Right renal cortex interstitium (tissue), 3 donors: ENCODE measurements at places on chromosomes 4 and X.
A peak's percentile ranks its signal among the peaks of the same experiment; 100 is the strongest.

DNA sequence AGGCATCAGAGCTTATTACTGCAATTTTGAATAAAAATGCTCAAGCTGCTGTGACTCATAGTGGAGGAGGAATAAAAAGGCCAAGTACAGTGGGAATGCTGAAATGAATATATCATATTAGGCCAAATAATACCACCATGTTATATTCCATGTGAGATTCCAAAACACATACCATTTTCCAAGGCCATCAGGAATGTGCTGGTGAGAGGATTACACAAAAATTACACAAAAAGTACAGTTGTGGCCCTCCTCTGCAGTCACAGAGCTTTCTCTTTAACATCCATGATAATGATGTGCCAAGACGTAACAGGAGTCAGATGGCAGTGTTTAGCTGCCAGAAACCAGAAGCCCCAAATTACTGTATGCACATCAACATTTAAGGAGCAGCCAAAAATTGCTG lies 153.5 kb downstream of the PCDH18 start:
- DNase-seq = no peak

DNA sequence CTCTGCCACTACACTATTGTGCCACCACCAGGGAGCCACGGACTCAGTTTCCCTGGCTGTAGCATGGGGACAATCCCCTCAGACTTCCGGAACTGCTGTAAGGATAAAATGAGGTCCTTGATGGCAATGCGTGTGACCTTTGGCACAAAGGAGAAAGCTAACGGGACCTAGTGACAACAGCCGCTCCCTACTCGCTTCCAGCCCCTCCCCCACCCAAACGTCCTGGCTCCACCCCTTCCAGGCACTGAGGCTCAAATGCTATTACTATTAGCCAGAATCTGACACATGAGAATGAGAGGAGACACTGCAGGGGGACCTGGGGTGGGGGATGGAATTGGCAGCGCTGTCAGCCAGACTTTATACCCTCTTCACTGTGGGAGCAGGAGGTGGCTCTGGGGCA lies 5.4 kb upstream of the DUSP9 start:
- no peak for DNase-seq

DNA sequence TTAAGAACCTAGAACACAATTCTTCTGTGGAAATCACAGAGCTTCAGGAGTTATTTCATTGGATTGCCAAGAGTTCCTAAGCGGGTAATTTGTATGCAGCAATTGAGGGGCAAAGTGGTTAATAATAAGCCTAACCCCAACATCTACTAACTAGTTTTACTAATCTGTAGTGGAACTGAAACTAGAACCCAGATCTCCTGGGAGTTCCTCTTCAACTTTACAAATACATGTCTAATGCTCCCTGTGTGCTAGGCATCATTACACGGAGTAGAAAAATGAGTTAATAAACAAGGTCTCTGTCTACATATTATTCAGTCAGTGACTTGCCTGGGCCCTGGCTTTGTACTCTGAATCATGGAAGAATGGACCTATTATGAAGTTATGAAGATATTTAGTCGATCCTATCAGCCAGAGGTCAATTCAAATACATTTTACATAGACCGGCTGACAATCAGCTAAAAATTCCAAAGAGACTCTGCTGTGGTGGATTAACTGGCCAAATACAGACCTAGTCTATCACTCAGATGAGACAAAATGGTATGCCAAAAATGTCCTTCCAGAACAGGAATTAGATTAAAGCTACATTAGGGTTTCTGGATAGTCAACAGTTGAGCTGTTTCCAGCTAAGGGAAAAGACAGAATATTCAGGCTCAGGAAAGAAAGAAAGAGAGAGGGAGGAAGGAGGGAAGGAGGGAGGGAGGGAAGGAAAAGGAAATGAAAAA lies 326.0 kb downstream of the FBXW7 start:
- no peak for DNase-seq

DNA sequence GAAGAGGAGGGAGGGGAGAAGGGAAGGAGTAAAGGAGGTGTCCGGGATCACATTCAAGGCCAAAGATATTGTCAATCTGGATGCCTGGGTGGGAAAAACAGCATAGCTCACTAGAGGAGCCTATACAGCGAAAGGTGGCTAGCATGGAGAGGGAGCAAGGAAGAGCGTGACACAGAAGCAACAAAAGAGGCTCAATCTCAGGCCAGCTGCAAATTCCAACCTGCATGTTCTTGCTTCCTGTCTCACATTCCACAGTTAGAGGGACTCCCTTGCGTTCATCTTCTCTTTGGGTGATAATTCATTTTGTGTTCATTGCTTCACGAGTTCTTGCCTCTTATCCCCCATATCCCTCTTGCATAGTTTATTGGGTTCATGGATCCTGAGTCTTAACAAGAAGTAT lies 3.0 kb upstream of the CLNK start:
- no peak for DNase-seq

DNA sequence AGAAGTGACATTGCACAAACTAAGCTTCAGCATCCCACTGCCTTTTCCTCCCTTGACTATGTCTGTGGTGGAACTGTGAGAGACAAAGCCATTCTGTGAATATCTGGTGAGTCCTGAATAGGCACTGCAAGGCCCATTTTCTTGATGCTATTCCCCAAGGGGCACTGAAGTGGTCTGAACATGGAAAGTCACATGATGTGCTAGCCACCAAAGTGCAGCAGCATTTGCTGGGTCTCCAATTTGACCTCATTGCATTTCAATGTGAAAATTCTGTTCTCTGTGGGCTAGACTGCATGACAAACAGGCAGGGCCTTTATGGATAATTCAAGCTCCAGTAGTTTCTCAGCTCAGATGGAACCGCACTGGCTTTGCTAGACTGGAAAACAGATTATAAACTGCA lies 627.4 kb upstream of the BOD1L1 start:
- no peak for DNase-seq

GRCh38 chrX:21691512-21692018 lies 33.4 kb upstream of the KLHL34 start:
- no peak for DNase-seq

- DNase-seq = no peak
Observed at GRCh38 chr4:89906777-89907521, 12.3 kb downstream of the MMRN1 start.

DNA sequence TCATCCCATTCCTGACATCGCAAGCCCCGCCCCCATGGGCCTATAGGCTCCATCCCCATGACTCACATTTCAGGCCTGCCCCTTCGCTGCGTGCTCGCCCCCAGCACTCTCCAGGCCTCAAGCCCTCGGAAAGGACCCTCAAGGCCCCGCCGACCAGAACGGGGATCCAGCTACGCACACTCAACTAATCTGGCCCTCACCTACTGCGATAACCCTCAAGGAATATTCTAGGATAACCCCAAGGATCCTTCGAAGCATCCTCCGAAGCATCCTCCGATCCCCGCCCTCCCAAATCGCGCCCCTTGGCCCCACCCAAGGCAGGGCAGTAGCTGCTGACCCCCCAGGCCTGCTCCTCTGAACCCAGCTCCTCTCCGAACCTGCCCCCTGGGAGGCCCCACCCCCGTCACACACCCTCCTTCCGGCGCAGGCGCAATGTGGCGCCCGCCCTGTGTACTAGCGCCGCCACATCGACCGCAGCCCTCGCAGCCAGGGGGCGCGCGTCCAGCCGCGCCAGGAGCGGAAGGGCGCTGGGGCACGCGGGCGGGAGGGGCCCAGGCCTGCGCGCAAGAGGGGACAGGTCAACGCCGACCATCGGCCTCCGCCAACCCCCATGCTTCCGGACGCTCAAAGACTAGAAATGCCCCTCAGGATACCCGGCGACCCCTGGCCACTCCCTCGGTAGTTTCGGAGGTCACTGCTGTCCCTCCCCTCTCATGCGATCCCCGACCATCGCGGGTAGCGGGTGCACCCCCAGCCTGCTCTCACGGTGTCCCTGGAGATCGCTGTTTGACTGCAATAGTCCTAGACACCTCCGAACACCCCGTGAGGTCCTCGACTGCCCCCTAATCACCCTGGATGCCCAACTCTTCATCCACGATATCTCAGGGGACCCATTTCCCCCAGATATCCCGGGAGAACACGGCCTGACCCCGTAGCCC lies 6.4 kb upstream of the MAGIX start:
- peak; percentile 77 for DNase-seq

DNA sequence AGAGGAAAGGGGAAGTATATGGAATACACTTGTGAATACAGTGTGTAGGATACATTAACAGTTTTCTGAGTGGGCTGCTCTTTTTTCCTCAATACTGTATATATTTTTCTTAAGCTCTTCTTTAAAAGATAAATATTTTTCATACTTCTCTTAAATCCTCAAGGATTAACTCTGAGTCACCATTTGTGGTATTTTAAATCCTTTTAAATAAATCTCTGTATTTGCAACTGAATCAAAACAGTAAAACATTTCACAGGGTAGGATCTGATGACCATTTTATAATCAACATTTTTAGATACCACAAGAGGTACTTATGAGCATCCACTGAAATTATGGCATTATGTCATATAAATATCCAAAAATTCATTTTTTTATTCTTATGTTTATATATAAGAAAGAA lies 87.6 kb downstream of the GAB1 start:
- DNase-seq = no peak

- no peak for DNase-seq
Observed at GRCh38 chrX:39418254-39418704, 617.0 kb downstream of the MID1IP1 start.

GRCh38 chr4:46399440-46399839 lies 9.5 kb upstream of the GABRA2 start:
- no peak for DNase-seq

DNA sequence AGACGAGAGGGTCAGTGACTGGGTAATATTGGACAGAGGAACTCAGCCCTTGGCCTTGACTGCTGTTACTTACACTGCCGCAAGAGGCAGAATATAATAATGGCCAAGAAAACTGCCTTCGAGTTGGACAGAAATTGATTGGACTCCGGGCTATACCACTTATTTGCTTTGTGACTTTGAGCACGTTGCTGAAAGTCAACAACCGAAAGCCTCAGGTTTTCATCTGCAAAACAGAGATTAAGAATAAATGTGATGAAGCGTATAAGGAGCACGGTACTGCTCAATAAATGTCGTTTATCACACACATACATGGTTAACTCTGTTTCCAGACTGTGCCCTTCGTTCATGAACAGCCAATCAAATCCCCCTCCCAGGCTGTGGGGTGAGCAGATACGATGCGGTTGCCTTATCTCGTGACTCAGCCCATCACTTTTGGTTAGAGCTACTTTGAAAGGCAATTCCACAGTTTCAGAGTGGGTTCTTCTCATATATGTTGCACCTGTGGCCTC lies 91.6 kb downstream of the TSPAN7 start:
- DNase-seq = no peak

DNA sequence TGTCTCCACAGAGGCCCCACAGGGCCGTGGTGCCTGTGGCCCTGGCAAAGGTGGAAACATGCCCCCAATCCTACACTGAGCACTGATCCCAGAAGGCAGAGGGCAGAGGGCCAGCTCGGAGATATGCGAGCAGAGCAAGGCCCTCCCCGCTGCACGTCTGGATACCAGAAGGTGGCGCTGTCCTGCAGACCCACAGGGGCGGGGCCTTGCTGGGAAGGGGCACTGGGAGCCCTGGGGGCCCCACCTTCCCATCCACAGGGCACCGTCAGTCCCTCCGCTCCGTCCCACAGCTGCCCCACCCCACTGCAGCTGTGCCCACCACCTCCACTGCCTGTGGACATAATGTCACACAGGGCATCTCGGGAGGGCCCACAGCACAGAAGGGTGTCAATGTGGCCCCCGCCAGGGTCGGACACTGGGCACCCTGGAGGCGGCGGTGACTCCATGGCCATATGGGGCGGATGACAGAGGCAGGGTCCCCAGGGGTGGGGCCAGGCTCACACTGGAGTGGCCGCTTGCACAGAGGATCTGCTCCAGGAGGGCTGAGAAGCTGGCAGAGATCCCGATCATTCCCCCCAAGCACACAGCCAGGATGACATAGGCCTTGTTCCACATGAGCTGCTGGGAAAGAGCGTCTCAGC lies 4.8 kb downstream of the SLC49A3 start:
- DNase-seq = no peak
